Activated T-cell treated with anti-CD3 and anti-CD28 coated beads for 4 hours (primary cell): ENCODE measurements at places on chromosomes 4 and X.

DNA sequence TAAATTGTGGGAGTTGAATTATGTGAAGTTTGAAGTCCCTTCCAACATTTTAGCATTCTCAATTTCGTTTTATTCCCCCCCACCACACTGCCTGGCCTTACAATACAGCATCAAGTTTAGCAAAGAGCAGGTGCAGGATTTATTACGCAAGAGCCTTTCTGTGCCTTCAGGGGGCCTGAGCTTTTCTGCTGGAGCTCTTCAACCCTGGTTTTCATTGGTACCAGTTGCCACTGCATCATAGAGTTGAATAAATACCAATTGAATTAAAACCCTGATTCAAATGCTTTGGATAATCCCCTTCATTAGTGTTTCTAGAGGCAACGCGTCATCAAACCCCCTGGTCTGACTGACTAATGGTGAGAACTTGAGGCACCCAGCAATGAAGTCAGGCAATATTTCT lies 43.6 kb upstream of the KIT start:
- no peak for DNase-seq

DNA sequence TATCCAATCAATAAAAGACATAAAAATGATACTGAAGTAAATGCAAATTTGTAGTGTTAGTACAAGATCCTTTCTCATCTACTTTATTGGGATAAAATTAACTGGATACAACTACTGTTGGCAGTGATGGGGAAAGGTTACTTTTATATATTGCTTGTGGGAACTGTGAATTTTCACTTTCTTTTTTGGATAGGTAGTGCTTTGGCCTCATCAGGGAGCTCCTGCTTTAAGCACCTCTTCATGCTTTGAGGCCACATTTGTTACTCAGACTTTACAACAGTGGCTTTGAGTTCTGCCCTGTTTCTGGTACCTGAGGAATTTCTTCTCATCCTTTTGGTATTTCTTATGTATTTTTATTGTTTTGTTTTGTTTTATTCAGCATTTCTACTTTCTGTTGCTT lies 316.8 kb upstream of the ZCCHC13 start:
- DNase-seq, result no peak

- no peak for DNase-seq
Measured at GRCh38 chrX:120761810-120762209, 113.9 kb downstream of the CT47B1 start.

DNA sequence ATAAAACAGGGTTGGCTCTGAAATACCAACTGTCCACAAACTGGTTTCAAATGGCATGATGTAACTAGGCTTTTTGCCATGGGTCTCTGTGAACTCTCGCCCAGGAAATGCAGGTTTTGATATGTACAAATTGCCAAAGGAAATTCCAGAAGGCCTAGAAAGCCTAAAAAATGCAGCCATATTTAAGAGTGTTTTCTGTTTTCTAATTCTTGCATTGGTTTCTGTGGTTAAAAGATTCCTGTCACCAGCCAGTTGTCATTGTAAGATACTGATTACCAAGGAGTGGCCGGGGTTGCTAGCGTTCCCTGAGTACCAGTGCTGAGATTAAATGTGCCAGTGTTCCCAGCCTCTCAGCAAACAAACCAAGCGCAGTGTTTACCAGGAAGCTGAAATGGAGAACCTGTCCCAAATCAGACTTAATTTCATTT lies 53.9 kb upstream of the SORBS2 start:
- DNase-seq, result no peak

GRCh38 chr4:173503330-173504180 lies 26.5 kb downstream of the HAND2 start:
- no peak for DNase-seq

DNA sequence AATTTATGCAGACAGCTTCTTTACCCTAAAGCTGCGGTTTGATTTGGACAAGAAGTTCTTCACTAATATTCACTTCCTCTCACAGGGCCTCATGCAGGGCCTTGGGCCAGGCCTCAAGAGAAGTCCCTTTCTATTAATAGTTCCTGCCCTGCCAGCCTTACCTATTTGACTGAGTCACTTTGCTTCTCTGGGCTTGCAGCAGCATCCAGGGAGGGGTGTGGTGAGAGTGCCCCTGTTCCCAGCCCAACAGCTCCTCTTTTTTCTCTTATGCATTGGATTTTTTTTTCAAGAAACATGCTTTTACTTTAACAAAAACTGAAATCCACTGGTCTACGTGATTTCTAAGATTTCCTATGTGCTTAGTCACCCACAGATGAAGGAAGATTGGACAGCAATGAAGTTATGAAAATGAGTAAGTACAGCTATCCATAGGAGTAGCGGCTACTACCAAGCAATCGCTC lies 26.7 kb downstream of the FAM156B start:
- DNase-seq, result no peak

DNA sequence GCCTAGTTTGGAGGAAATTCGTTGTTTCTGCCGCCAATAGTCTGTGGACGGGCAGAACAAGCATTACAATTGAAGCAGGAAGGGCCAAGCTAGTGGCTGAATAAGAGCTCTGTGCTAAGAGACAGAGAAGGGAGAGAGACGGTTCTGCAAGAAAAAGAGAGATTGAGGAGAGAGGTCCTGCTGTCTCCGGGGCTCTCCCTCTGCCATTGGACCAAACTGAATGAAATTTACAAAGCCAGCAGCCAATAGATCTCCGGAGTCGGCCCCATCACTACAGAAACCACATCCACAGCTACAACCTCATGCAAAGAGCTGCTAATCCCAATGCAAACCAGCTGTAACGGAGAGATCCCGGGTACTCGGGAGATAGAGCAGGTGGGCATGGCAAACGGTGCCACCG lies at the start of gene NLGN4X:
NLGN4X (minus strand) TSS at position 148 of the 400 bp plus-strand sequence. CDS start 77,401 bp downstream, outside the sequence.
- no peak for DNase-seq
